Progenitor cell of endocrine pancreas (in vitro differentiated cells): ENCODE measurements at places on chromosomes 2 and 18.

- DNase-seq: no peak
These were observed 122.1 kb downstream of the SH3BP4 start for GRCh38 chr2:235073868-235074413.

- no peak for DNase-seq
These were observed 21.8 kb upstream of the LAMA1 start for GRCh38 chr18:7139409-7139808.

- no peak for DNase-seq
These were observed 11.4 kb downstream of the OSGEPL1 start for GRCh38 chr2:189751080-189751658.

- DNase-seq: no peak
These were observed 793.5 kb upstream of the SOX11 start for GRCh38 chr2:4898706-4899105.

GRCh38 chr18:69622961-69623360 lies 222.3 kb downstream of the DOK6 start:
- no peak for DNase-seq

- DNase-seq: no peak
These were observed 227.3 kb downstream of the PARD3B start for GRCh38 chr2:204772546-204772945.

GRCh38 chr2:69209482-69209881 lies 177.5 kb downstream of the GFPT1 start:
- DNase-seq: no peak

GRCh38 chr2:159098921-159099411 lies 130.5 kb downstream of the TANC1 start:
- DNase-seq: no peak

DNA sequence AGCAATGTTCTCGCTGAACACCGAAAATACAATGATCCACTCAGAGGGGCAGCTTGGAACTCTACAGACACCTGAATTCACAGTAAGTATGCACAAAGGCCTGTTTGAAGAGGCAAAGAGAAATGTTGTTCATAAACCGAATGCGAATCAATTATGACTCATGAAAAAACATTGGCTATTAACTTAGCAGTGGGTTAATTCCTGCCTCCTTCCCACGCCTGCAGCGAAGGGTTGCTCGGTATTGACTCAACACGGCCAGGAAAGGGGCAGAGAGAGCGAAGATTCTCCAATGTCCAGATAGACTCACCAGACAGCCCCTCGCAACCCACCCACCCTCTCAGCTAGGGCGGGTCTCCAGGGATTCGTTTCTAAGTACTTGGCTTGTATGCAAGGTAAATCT lies 9.4 kb downstream of the CRACDL start:
- no peak for DNase-seq

GRCh38 chr2:57850415-57851130 lies 196.0 kb upstream of the VRK2 start:
- no peak for DNase-seq

GRCh38 chr2:242038166-242038927 lies 168.8 kb downstream of the RTP5 start:
- no peak for DNase-seq

- DNase-seq: no peak
These were observed 123.7 kb downstream of the COL6A3 start for GRCh38 chr2:237290261-237290660.

DNA sequence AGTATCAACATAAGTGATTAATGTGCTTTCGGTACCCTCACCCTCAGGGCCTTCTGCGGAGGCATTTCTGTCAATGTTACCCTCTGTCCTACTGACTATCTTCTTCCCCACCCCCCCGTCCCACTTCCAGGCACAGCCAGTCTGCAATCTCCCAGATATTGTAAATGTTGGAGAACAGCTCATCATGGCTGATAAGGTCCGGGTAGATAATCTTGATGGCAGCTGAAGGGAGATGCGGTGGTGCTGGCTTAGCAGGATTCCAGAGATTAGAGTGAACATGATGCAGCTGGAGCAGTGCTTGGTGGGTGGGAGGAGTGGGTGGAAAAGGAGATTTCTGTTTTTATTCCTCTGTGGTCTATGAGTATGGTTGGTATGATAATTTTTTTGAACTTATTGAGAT lies 15.5 kb downstream of the GTF2A1L start:
- no peak for DNase-seq

DNA sequence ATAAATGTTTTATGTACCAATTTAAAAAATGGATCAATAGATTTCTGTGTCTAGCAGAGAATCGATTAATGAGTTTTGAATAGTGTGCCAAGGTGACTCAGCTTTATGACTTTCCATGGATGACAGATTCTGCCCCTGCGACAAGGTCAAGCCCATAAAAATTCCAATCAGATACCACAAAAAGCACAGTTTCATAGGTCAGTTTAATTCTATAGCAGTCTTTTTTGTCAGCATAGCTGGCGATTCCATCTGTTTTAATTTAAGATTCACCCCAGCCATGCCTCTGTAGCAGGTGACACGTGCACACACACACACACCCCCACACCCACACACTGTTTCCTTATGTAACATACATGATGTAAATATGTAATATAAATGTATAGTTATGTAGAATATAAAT lies 28.9 kb downstream of the RAB31 start:
- DNase-seq: no peak
